ENCODE measurements at places on chromosomes 11 and 22.
A peak's percentile ranks its signal among the peaks of the same experiment; 100 is the strongest.

- no peak for DNase-seq
These were observed 1.3 kb downstream of the CLMP start for GRCh38 chr11:123193742-123194141.

DNA sequence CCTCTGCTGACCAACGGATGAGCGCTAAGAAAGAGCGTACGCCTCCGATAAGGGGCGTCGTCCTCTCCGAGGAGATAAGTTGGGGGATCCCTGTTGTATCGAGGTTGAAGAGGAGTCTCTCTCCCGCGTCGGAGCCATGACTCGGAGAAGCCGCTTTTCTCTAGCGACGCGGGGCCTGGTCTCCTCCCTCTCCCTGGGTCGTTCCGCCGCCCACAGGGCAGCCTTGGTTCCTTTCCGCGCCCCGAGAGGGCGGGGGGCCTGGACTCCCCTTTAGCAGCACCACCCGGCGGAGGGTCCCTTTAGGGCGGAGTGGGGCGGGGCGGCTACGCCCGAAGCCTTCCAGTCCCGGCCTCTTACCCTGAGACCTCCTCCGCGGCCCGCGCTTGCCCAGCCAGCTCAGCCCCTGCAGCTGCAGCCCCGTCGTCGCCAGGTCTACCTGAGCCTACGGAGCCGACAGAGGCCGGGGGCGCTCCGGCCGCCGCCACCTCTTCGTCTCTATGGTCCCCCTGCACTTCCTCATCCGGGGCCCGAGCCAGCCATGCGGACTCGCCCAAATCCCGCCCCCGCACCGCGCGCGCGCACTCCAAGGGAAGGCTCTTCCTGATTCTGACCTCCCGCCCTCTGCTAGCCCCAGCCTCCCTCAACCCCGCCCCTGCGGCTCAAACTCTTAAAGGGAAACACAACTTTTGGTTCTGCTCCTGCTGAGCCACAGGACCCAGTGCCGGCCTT is at the start of gene PRR14L:
TSS of gene PRR14L (minus strand) at position 497 of the 729 bp plus-strand sequence. CDS start 11,272 bp downstream, outside the sequence.
- peak; percentile 97 for DNase-seq

DNA sequence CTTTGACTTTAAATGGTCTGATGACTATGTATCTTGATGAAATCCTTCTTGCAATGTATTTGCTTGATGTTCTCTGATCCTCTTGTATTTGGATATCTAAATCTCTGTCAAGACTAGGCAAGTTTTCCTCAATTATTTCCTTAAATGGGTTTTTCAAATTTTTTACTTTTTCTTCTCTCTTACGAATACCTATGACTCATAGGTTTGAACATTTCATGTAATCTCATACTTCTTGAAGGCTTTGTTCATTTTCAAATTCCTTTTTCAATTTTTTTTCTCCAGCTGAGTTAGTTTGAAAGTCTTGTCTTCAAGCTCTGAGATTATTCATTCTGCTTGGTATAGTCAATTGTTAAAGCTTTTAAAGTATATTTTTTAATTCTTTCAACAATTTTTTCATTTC is 13.1 kb downstream of the OR10W1 start:
- DNase-seq = no peak

DNA sequence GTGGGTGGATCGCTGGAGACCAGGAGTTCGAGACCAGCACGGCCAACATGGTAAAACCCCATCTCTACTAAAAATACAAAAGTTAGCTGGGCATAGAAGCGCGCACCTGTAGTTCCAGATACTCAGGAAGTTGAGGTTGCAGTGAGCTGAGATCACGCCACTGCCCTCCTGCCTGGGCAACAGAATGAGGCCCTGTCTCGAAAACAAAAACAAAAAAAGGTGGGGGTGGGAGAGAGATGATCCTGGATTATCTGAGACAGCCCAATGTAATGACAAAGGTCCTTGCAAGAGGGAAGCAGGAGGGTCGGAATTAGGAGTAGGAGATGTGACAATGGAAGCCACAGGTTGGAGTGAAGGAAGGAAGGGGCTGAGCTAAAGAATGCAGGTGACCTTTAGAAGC is 87.6 kb upstream of the APOA1 start:
- DNase-seq = no peak

DNA sequence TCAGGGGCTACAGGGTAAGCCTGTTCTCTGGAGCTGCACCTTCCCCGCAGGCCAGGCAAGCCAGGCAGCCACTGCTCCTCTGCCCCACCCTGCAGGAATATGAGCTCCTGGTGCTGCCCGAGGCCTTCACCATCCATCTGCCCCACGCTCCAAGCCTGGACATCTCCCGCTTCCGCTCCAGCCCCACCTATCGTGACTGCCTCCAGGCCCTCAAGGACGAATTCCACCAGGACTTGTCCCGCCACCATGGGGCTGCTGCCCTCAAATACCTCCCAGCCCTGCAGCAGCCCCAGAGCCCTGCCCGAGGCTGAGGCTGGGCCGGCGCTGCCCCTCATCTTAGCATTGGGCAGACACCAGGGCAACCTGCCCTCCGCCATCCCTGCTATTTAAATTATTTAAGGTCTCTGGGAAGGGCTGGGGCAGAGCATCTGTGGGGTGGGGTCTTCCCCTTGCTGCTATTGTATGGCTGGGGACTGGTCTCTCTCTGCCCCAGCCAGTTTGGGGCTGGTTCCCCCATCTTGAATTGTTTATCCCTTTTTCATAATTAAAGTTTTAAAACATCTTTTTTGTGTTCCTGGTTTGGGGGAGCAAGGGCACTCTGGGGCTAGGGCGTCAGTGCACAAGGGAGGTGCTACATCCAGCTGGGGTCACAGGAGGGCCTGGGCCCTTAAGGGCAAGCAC is 6.2 kb downstream of the LARGE2 start:
- no peak for DNase-seq

DNA sequence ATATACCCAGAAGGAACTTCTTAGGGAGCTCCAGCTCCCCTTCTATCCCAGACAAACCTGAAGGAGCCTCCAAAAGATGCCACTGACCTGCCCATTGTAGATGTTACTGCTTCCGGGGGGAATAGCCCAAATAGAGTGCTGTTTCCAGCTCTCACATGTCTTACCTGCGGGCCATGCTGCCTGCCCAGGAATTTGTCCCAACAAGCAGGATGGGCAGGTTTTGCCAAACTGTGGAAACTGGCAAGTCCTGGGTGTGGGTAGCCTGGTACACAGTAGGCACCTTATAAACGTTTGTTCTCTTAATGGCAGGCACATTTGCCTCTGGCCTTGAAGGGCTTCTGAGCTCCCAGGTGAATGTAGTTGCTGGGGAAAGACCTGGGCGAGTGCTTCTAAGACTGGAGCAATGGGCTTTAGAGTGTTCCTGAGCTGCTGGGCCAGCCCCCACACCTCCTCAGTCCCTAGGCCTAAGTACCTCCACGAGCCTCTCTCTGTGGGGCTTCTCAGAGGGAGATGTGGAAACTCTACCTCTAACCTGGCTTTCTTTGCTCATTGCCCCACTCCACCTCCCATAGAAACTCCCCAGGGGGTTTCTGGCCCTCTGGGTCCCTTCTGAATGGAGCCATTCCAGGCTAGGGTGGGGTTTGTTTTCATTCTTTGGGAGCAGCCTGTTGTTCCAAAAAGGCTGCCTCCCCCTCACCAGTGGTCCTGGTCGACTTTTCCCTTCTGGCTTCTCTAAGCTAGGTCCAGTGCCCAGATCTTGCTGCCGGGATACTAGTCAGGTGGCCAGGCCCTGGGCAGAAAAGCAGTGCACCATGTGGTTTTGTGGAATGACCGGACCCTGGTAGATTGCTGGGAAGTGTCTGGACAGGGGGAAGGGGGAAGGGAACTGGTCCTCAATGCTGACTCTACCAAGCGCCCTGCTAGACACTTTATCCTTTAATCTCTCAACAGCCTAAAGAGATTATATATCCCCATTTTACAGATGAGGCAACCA is 37.2 kb downstream of the LIMK2 start:
- no peak for DNase-seq

GRCh38 chr11:41716862-41717261 is 257.4 kb upstream of the LRRC4C start:
- no peak for DNase-seq

DNA sequence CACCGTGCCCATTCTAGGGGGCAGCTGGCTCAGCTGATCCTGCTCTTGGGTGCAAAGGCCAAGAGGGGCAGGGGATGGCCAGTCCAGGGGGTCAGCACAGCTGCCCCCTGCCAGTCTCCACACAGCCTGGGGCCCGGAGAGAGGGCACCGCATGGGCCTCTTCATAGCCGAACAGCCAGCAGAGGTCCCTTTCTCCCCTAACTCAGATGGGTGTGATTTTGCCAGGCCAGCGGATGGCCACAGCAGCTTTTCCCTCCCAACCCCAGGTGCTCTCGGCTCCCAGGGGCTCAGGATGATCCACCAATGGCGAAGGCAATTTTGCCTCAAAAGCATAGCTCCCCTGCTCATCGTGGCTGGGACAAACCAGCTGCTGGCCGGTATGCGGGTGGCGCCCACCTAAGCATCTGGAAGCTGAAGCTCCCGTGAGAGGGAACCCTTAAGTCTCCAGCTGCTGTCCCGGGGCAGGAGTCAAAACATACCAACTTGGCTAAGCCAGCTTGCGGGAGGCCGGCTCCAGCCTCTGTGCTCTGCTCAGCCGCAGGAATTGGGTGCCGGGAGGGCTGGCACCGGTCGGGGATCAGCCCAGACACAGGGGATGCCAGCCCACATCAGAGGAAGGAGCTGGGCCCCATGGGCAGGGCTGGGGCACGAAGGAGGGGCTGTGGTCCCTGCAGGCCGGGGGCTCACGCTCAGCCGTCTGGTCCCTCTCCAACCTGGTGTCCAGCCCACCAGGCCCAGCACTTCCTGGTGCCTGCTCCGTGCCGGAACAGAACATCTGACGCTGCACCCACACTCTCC is 30.5 kb upstream of the GNB1L start:
- no peak for DNase-seq

DNA sequence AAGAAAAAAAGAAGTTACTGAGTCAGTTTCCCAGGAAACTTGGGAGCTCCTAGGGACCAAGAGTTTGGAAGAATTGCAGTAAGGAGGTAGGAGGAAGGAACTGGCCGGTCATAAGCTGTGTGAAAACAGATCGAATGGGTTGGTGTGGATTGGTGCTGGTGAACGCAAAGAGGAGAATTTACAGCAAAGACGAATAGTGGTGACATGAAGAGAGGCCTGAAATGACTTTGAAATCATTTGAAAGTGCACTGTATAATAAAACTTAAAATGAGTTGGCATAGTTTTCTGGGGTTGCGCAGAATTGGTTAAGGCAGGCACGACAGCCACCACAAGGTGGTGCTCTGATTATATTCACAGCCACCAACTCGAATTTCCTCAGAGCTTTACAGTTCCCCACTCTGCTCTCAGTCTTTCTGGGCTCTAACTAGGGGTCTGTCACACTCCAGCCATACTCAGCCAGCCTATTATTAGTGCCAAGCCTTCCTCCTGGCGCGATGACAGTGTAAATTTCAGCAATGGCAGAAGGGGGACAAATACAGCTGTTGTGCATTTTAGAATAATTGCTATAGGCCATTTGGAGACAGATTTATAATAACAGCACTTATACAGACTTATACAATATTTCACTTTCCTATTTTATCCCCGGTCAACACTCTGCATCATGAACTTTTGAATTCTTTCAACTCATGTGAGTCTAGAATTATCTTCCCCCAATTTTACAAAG is 8.3 kb upstream of the HTR3B start:
- DNase-seq = peak; percentile 9

DNA sequence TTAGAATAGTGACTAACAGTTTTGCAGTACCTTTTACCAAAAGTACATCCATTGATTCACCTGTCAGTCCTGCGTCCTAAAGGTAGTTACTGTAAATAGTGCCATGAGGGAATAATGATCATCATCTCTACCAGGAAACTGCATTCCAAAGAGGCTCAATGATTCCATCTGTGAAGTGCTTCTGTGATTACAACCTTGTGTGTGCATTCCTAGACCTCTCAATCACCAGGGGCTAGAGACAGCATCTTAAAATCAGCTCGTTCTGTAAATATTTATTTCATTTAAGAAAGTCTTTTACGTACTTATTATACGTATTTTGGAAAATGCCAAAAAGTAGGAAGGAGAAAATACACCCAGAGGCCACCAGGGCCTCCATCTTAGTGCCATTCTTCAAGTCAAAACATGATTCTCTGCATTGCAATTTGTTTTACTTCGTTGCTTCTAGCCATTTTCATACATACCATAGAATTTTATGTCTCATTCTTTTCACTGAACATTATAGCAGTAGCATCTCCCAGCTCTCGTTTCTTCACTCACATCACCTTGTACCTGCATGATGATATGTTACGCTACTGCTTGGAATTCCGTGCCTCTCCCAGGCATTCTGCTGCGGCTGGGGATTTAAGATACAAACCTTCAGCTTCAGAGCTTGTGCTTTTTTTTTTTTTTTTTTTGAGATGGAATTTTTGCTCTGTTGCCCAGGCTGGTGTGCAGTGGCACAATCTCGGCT is 117.0 kb downstream of the SEZ6L start:
- no peak for DNase-seq

GRCh38 chr22:41352058-41352457 is 29.7 kb upstream of the TEF start:
- DNase-seq = no peak

DNA sequence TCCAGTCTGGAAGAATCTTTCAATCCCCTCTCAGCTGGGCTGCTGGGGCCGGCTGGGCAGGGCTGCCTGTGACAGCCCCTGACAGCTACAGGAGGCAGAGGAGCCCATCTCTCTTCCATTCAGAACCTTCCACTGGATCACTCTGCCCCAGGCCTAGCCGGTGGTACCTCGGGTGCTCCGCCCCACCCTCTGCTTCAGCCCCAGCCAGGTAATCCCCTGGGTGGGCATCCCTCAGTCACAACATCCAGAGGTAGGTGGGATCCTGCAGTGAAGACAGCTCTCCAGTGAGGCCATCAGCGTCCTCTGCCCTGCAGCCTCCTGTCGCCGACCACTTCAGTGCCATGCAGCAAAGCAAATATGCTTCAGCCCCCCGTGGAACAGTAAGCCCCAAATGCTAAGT is 223.7 kb downstream of the DSCAML1 start:
- DNase-seq = no peak

DNA sequence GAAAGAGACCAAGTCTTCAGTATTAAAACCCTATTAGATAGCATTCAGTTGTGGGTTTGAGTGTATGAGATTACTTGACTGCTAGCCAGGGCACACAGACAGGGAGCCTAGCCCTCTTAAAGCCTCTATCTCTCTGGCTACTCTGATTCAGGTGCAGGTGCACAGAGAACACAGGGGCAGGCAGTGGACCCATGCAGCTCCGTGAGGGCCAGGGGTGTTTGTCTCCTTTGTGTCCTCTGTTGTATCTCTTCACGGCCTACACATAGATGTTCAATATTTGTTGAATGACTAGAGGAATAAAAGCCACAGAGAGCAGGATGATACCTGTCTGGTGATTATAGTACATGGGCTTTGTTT is 21.5 kb upstream of the AIFM3 start:
- no peak for DNase-seq

DNA sequence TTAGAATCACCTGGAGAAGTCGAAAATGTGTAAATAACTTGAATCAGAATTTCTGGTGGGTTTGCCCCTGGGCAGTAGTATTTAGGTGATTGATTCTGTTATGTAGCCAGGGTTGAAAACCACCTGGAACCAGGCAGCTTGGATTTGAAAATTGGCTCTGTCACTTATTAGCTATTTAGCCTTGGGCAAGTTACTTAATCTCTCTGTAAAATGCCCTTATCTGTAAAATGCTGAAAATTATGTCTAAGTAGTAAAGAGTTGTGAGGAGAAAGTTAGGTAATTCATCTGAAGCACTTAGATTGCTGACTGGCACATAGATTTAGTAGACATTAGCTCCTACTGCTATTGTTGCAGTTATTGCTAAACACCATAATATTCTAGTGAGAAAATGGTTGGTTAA is 49.3 kb downstream of the PPME1 start:
- DNase-seq = no peak

- peak; percentile 27 for DNase-seq
These were observed 195.9 kb downstream of the CSNK2A3 start for GRCh38 chr11:11157185-11157584.

All from activated CD4-positive, CD25-positive, alpha-beta regulatory T cell (primary cell).